Activated CD4-positive, alpha-beta T cell treated with anti-CD3 and anti-CD28 coated beads, Interleukin-2, amount 50 U/mL, for 1 hour (primary cell): ENCODE measurements at places on chromosomes 12 and 14.
A peak's percentile ranks its signal among the peaks of the same experiment; 100 is the strongest.

DNA sequence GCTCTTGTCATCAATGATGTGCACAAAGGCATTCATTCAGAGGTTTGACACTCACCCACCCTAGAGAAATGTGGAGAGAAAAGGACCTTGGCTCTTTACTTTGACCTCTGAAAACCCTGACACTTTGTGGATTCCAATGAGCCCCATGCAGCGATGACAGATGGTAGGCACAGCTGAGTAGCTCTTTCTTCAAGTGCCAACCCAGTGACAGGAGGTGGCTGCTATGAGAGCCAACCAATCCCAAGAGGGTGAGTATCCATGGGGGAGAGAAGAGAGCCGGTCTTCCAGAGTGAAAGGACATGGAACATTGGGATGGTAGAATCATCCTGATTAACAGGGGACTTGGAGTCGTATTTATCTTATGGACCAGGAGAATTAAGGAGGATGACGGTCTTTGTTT lies 17.8 kb downstream of the SLC8A3 start:
- DNase-seq, result no peak

GRCh38 chr14:70602254-70602653 lies 1.8 kb upstream of the MED6 start:
- DNase-seq, result no peak

GRCh38 chr14:71469643-71470335 lies 462.4 kb upstream of the RGS6 start:
- DNase-seq, result no peak

DNA sequence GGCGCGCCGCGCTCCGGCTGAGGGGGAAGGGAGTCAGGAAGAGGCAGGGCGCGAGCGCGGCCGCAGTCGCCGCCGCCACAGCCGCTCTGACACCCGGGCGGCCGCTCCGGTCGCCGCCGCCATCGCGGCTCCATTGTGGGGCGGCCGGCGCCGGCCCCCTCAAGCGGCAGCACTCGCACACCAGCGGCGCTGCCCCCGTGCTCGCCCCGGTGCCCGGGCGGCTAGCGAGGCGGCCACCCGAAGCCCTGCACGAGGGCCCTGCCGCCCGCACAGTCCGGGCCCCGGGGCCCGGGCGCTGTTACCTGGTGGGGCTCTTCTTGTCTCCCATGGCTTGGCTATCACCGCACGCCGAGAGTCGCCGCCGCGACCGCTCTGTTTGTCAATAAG lies 202 bp downstream of the YAF2 start:
- no peak for DNase-seq

DNA sequence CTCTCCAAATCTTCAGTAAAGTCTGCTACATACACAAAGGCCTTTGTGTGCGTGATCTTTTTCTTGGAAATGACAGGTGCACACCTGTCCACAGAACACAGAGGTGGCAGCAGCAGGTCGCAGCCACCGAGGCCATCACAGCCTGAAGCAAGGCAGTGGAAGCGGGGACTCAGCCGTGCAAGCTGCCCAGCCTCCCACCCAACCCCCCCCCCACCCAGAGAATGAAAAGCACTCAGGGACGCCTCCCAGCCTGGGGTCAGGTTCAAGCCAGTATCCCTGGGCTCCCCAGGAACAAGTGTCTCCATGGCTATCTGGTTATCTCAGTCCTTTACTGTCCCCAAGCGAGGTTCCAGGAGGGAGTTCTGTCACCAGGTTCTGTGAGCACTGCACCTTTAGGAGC lies 31.2 kb upstream of the TSPAN9 start:
- DNase-seq, result no peak

- DNase-seq, result peak; percentile 8
Measured at GRCh38 chr12:98645572-98646067, 530 bp downstream of the APAF1 start.

- DNase-seq, result no peak
Measured at GRCh38 chr14:60647081-60647836, 2.0 kb downstream of the SIX1 start.

- DNase-seq, result no peak
Measured at GRCh38 chr14:72129291-72129690, 197.1 kb downstream of the RGS6 start.

DNA sequence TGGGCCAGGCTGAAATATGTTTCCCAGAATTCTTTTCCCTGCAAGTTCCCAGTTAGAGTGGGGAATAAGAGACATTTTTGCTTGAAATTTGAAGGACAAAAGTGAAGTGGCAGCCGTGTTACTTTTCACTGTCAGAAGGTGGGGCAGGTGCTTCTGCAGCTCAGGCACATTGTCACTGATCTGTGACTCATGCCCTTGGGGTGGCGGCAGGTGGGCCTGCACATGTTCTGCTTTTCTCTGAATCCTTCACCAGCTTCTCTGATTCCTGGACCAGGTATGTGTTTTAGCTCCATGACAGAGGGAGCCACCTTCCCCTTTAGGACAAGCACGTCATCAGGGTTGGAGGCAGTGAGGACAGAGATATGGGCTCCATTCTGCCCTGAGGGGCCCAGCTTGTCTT lies 11.7 kb upstream of the KCNA5 start:
- no peak for DNase-seq

DNA sequence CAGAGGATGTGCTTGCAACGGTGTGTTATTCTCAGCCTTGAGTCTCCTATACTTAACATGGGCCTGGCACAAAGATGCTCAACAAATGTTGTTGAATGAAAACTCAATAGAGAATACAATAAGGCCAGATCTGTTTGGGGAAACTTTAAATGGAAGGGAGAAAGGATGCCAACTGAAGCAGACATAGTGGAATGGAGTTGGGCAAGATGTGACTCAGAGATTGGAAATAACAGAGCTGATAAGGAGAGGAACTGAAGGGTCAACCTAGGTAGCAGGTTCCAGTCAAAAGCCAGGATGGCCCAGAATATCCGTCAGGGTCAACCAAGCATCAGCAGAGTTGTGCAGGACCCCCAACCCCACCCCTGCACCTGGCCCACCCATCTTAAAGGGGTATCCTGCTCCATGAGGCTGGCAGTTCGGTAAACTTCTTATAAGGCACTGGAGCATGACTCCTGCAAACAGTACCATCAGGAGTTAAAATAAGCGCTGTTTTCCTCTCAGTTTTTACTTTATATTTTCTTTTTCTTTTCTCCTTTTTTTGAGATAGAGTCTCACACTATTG lies 1.1 kb upstream of the BCDIN3D start:
- DNase-seq, result no peak

DNA sequence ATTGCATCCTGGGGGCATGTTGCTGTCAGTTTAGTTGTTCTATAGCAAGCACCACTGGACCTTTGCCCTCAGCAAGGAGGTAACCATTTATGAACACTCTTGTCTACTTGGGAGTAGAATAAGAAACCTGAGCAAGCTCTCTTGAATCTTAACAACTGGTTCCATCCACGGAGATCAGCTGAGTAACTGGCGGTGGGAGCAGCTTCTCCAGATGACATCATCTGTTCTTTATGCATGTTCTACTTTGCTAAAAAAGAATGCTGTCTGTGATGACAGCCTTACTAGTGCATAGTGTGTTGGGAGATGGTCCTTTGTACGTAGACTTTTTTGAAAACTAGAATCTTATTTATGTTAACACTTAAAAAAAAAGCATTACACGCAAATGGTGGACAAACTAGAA lies 17.7 kb downstream of the SLC4A8 start:
- no peak for DNase-seq

DNA sequence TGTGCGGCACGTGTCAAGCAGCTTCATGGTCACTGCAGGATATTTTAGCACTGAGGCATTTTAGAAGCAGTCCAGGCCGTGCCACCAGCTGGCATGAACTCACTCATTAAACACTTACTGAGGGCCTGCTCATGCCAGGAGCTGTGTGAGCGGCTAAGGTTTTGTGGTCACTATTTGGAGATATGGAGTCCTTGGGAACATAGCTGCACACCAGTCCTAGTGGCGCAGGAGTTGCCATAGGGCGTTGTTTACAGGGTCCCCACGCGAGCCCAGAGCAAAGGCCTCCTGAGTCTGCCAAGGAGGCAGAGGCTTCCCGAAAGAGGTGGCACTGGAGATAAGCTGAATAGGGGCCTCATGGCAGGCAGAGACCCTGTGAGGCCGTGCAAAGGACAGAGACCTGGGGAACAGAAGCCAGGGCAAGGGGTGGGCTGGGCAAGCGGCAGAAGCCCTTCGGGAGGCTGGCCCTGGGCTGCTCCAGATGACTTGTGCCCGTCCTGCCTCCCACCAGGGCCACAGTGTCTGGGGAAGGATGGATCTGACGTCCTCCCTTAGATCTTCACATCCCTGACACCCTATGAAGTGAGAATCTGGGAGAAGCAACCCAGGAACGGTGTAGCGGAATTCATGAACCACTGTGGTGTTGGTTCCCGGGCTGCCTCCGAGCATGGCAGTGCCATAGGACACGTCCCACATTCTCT lies 38.9 kb downstream of the SFSWAP start:
- no peak for DNase-seq

DNA sequence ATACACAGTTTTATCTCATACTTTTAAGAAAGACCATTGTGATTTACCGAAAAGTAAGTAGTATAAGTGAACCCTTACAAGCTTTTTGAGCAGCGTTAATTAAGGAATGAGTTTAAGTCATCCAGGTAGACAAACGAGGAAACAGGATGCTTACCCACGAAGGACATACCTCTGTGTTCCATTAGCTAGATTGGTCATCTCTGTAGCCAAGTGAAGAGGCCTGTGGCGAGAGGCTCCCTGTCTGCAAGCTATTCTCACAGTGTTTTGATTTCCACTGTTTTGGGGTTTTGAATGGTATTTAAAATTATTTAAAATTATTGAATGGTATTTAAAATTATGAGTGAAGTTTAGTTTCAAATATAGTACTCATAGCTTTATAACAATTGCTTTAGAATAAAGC lies 342.1 kb upstream of the RGS6 start:
- no peak for DNase-seq

DNA sequence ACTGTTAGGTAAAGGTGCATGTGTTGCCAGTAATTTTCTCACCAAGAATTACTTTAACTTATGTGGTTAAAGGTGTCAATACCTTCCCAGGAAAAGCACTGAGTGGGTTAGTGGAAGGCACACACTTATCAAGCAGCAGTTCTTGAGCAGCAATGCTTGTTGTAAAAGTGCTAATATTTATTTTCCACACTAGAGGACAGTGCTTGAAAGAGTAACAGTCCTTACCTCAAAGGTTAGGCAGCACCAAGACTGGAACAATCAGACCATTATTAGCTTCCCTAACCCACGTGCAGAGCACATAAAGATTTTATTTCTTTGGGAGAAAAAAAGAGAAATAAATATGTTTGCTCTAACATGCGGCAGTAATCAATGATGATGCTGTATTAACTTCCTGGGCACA lies 48.8 kb upstream of the KRR1 start:
- no peak for DNase-seq

GRCh38 chr14:75977582-75977943 lies 4.2 kb downstream of the TGFB3 start:
- no peak for DNase-seq

- no peak for DNase-seq
Measured at GRCh38 chr14:23141706-23142444, 22.8 kb upstream of the CEBPE start.

DNA sequence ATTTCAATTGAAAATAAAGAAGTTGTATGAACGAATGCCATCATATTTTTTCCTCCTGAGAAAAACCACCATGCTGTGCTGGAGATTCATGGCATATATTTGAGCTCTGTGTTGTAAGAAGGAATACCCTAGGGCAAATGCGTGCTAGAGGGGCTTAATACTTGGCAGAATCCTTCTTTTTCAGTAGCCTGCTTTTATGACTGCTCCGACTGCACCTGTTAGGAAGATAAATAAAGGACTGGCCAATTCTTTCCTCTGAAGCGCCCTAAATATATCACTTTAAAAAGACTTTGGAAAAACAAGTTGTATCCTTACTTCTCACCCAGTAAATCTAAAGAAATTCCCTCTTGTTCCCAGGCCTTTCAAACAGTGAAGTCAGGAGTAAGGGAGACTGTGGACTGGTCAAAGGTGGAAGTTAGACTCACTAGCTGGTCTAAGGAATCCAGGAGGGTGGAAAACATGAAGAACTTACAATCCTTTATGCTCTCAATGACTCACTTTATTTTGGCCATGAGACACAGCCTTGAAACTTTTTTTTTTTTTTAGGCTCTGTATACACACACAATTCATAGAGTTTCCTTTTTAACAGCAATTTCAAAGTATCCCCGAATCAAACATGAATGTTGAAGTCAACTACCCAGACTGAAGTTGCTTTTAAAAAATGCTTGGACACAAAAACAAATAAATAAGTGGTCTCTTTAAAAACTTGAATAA lies 5.2 kb downstream of the MYBPC1 start:
- DNase-seq, result no peak

- no peak for DNase-seq
Measured at GRCh38 chr14:61551384-61551783, 143.9 kb upstream of the HIF1A start.

- DNase-seq, result peak; percentile 49
Measured at GRCh38 chr12:49580572-49581535, 12.9 kb upstream of the MCRS1 start.

DNA sequence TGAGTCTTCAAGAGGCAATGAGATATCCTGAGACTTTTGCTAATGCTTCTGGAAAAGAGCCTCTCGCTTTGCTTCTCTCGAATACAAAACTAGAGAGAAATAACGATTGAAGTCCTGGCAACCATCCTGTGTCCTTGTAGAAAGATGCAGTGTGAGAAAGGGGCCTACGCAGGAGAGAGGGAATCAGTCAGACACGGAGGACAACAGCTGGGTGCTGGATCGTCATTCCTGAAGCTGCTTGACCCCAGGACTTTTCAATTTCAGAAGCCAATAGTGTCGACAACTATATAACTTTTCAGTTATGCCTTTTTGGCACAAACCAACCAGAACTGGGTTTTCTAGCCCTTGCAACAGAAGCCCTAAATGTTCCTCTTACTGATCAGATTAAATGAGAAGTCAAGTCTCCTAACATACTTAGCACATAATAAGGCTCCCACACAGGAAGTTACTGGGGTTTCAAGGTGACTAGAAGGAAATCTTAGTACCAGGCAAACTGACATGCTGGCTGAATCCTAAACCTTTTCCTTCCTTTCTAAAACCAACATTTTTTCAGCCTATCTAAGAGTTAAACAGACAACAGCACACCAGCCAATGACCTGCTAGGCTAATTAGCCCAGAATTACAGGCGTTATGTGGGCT lies 755.6 kb downstream of the MED13L start:
- no peak for DNase-seq

DNA sequence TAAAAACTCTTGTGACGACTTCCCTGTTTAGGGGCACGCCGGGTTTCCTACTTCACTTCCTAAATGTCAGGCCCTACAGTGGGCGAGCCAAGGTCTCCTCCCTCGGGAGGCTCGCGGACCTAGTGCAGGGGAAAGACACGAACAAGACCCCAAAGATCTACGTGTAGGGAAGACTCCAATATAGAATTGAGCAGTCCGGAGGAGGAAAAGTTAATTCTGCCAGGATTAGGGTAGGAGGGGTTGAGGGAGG lies 564 bp downstream of the ATXN3 start:
- no peak for DNase-seq

DNA sequence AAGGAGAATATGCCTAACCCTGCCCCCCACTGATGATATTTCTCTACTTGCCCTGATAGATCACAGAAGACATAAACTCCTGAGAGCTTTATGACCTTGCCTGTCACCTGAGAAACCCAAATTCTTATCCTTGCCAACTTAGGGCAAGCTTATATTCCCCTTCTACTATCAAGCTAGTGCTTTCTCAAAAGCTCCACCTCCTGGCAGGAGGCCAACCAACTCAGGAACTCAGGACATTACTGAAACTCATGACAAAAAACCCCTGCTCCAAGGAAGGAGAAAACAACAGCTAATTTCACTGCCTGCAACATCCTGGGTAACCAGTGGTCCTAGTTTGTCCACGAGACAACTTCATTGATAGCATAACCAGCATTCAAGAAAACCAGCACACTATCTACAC lies 60.9 kb upstream of the FSCB start:
- no peak for DNase-seq
